ENCODE measurements at places on chromosomes 5 and 9. TPM values are rescaled to one million over a fixed set of nuclear protein-coding genes. Genes with fewer than 3 reads are reported as not detected.

DNA sequence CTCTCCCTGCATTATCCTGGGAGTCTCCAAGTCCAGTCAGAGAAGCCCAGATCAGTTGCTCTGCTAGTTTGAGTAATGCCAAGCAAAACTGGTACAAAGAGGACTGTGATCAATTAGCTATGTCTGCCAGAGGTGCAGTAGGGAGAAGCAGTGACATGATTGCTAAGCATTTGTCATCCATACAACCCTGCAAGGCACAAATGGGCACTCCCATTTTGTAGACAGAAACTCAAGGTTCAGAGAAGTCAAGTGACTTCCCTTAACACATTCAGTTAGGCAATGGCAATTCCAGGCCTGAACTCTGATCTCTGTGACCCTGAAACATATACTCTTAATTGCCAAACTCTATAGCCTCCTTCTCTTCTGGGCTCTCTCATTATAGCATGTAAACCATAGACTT is 34.0 kb downstream of the NDST1 start:
- peaks cover 76% of the 10 kb centered on the region for H3K36me3 ChIP-seq
- peak overlapping the region; percentile 97 for H3K27ac ChIP-seq
- peaks cover 45% of the 10 kb centered on the region for H3K4me1 ChIP-seq
- H3K4me3 ChIP-seq: no peak overlapping the region

The PLAC8L1 gene
- total RNA-seq: not detected

DNA sequence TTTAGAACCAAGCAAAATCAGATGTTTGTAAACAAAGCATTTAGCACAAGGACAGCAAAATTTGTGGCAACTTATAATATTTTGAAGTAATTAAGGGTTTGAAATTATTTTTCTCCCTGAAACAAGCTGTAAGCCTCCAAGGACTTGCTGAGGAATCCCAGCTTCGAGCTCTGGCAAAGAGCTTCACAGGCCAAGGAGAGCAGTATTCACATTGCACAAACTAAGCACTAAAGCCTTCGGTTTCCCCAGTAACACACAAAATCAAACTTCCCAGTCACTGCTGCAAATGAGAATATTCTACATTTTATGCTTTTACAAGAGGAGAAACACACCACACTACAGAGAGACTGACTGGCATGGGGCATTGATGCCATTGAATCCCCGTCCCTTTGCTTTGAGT is 101.9 kb downstream of the WDR41 start:
- DNase-seq: peak; percentile 57
- H3K4me1 ChIP-seq: peaks cover 19% of the 10 kb centered on the region
- no peak overlapping the region for H3K4me3 ChIP-seq
- peak overlapping the region; percentile 2 for H3K27ac ChIP-seq
- H3K36me3 ChIP-seq: no peaks in the 10 kb centered on the region

DNA sequence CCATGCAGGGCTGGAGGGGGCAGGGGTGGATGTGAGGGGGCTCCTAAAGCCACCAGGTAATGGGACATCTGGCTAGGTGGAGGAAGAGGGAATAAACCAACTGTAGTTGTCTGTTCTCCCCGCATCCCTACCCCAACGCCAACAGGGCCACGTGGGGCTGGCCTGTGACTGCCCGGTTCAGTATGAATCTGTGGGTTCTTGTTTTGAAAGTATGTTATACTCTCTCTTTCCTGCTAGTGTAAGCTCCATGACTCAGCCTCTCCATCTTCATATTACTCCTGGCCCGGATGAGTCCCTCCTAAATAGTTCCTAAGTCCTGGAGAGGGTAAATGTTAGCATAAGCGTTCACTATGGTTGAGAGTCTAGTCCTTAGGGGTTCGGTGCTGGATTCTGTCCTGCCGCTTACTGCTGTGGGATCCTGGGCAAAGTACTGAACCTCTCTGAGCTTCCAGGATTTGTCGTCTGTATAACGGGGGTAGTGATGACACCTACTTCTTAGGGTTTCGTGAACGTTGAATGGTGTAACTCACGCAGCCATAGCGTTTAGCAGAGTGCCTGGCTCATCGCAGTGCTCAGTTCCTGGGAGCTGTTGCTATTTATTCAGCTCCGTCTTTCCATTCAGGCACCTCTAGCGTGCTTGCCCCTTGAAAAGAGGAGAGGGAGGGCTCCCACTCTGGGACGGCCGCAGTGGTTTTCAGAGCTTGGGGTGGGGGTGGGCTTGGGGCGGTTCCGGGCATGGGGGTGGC is 28.8 kb downstream of the LHX2 start:
- H3K4me3 ChIP-seq: peak overlapping the region; percentile 64
- no peaks in the 10 kb centered on the region for H3K36me3 ChIP-seq

The INSL6 gene
- not detected for total RNA-seq

The CCNO gene
- 1.4 TPM for total RNA-seq

DNA sequence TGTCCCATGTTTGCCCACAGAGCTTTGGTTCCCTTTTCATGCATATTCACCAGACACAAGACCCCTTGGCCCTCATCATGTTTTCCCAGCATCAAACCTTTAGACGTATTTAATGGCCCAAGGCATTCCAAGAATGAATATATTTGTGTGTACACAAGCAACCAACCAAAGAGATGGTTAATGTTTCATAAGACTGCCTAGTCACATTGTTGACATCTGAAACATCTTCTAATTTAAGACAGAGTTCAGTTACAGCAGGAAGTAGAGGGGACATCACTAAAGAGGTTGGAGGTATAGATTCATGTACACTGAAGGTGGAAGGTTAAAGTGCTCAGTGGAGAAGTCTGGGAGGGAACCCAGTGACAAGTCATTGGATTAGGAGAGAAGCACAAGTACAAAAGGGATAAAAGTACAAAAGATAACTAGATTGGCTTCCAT is 49.1 kb downstream of the SUSD1 start:
- H3K27me3 ChIP-seq: no peaks in the 10 kb centered on the region
- H3K27ac ChIP-seq: no peak overlapping the region
- H3K4me3 ChIP-seq: no peak overlapping the region
- DNase-seq: no peak

DNA sequence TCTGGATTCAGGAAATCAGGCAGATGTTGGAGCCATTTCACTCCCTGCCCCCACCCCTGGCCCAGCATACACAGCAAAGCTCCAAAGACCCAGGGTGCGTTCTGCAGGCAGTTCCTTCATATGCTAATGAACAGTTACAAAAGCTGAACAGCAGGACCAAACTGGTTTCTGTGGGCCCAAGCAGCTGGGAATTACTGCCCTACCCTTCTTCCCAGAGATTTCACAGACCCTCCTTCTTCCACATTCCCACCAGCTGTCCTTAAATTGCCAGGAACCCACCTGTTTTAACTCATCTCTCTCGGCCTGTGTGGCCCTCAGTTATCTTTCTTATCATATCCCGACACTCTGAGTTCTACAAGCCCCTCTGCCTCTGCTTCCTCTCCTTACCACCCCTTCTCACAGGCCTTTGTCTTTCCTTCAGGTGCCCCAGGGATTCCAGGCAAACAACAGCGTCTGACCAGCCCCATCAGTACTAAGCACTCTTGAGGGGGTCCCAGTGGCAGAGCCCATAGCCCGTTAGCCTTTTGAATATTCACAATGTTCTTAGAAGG is 10.6 kb upstream of the F2RL1 start:
- no peaks in the 10 kb centered on the region for H3K27me3 ChIP-seq
- H3K4me3 ChIP-seq: no peak overlapping the region
- DNase-seq: no peak
- H3K27ac ChIP-seq: peak overlapping the region; percentile 59
- H3K4me1 ChIP-seq: peaks cover 24% of the 10 kb centered on the region
- H3K36me3 ChIP-seq: no peaks in the 10 kb centered on the region

DNA sequence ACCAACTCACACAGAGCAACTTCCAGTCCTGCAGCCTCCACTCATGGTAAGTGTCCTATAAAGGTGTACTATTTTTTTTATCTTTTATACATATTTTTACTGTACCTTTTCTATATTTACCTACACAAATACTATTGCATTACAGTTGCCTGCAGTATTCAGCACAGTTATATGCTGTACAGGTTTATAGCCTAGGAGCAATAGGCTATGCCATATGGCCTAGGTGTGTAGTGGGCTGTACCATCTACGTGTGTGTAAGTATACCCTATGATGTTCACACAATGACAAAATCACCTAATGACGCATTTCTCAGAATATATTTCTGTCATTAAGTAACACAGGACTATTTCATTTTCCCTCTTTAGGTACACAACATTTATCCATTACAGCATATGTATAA is 16.7 kb downstream of the S100Z start:
- no peaks in the 10 kb centered on the region for H3K4me1 ChIP-seq
- no peak overlapping the region for H3K27ac ChIP-seq
- H3K4me3 ChIP-seq: no peak overlapping the region
- no peaks in the 10 kb centered on the region for H3K27me3 ChIP-seq
- H3K36me3 ChIP-seq: no peaks in the 10 kb centered on the region

DNA sequence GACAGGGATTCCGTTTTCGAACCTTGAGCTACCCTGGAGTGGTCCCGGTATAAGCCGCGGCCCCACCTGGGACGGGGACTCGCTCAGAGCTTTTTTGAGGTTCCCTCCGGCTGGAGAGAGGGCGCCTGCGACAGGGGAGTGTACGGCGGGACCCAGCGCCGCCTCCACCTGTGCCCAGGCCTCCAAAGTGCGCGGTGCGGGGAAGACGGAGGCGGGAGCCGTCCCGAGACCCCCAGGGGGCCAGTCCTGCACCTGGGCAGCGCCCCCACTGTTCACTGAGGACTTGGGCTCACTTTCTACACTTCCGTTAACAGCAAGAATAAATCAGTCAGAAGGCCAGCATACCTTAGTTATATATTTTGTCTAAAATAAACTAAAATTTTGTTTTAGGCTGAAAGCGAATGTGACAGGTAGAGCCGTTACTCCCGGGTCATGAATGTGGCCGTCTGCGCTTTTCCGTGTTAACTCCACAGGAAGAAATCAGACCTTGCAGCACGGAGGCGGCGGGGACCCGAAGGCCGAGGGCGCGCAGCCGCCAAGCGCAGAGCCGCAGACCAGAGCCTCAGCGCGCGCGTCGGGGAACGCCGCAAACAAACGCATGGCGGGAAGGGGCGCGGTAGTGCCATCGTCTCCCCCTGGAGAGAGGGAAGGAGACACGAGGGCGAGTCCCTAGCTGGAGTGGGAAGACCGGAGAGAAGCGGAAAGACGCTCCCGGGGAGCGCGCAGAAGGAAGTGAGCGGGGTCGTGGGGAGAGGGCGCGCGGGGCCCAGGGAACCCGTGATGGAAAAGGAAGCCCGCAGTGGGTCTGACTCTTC is 14.1 kb downstream of the TRIM7 start:
- H3K27ac ChIP-seq: no peak overlapping the region
- H3K36me3 ChIP-seq: no peaks in the 10 kb centered on the region
- peak; percentile 73 for DNase-seq
- peak overlapping the region; percentile 71 for H3K4me3 ChIP-seq
- H3K4me1 ChIP-seq: peaks cover 24% of the 10 kb centered on the region

DNA sequence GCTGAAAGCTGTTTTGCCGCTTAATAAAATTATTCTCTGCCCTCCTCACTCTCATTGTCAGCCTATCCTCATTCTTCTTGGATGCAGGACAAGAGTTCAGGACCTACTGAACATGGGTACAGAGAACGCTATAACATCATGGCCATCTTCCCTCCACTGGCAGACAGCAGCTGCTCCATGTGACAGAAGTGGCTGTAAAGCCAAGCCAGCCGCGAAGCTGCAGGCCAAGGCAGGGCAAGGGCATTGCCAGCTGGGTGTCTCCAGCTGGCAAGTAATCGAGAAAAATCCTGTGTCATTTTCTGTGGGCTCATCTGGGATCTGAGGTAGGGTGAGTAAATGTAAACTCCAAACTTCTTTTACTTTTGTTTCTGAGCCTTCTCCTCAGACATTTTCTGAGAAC is 84.8 kb downstream of the SLC25A46 start:
- no peaks in the 10 kb centered on the region for H3K4me1 ChIP-seq
- H3K27me3 ChIP-seq: no peaks in the 10 kb centered on the region
- H3K36me3 ChIP-seq: no peaks in the 10 kb centered on the region
- H3K4me3 ChIP-seq: no peak overlapping the region
- no peak for DNase-seq

The ADAMTS12 gene
- total RNA-seq: 8.3 TPM

The ERGIC1 gene
- total RNA-seq: 128 TPM

The GABRA1 gene
- not detected for total RNA-seq

GRCh38 chr9:128061275-128061960 is 5.7 kb downstream of the NAIF1 start:
- no peak overlapping the region for H3K27ac ChIP-seq
- no peaks in the 10 kb centered on the region for H3K27me3 ChIP-seq
- H3K4me3 ChIP-seq: no peak overlapping the region
- peaks cover 18% of the 10 kb centered on the region for H3K36me3 ChIP-seq
- peaks cover 12% of the 10 kb centered on the region for H3K4me1 ChIP-seq

The PCSK5 gene
- total RNA-seq: 13.3 TPM

The TRAF1 gene
- 0.88 TPM for total RNA-seq

DNA sequence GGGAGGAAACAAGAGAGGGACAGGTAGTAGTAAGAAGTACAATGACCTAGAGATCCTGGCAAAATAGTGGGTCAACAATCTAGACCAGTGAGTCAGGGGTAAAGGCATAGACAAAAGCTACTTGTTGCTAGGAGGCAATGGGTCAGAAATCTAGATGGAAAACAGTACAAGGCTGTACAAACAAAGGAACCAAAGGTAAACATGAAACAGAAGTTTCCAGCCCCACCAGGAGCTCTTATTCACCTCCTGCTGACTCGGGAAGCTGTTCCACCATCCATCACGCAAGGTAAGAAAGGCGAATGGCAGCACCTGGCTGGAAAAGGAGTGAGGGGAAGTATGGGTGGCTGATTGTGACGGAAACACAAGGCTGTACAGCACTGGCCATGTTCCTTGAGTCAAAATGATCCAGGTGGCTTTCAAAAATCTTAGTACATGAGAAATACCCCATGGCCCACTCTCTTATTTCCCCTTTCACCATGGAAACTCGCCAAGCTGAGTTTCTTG is 70.5 kb upstream of the RAI14 start:
- H3K27ac ChIP-seq: peak overlapping the region; percentile 97
- no peak for DNase-seq
- H3K36me3 ChIP-seq: no peaks in the 10 kb centered on the region
- no peak overlapping the region for H3K4me3 ChIP-seq
- H3K27me3 ChIP-seq: no peaks in the 10 kb centered on the region
- peaks cover 29% of the 10 kb centered on the region for H3K4me1 ChIP-seq

GRCh38 chr5:95838001-95838520 is 15.5 kb upstream of the GLRX start:
- no peak overlapping the region for H3K27ac ChIP-seq
- H3K4me1 ChIP-seq: peaks cover 30% of the 10 kb centered on the region
- no peak for DNase-seq
- H3K36me3 ChIP-seq: no peaks in the 10 kb centered on the region
- no peak overlapping the region for H3K4me3 ChIP-seq
- H3K27me3 ChIP-seq: no peaks in the 10 kb centered on the region

DNA sequence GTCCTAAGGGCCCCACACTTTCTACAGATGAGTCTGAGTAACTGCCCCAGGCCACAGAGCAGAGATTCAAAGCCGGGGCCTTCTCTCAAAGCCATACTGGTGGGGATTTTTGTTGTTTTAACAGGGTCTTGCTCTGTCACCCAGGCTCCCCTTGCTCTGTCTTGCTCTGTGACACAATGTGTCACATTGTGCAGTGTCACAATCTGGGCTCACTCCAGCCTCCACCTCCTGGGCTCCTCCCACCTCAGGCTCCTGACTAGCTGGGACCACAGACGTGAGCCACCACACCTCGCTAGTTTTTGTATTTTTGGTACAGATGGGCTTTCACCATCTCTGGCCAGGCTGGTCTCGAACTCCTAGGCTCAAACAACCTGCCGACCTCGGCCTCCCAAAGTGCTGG is 8.6 kb downstream of the AGPAT2 start:
- H3K4me1 ChIP-seq: no peaks in the 10 kb centered on the region
- H3K36me3 ChIP-seq: no peaks in the 10 kb centered on the region
- H3K27ac ChIP-seq: no peak overlapping the region
- DNase-seq: no peak
- no peak overlapping the region for H3K4me3 ChIP-seq
- H3K27me3 ChIP-seq: no peaks in the 10 kb centered on the region

The SMC2 gene
- 9.1 TPM for total RNA-seq

All from osteoblast (primary cell).